ENCODE measurements at places on chromosomes 6 and 20.

- DNase-seq = no peak
These were observed 16.9 kb downstream of the LBP start for GRCh38 chr20:38363004-38363747.

GRCh38 chr6:16205377-16206144 lies 32.8 kb upstream of the GMPR start:
- DNase-seq = no peak

DNA sequence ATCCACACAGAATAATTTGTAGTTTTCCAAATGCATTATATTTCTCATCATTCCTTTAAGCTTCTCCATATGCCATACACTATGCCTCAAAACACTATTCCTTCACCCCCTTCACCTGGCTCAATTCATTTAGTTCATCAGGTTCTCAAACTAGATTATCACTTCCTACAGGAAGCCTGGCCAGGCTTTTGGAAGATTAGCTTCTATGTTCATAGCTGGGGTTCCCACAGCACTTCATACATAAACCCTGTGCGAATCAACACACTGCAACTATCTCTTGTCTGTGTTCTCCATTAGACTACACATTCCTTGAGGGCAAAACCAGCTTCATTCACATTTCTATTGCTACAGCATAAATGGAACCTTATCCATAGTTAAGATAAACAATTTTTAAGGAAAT lies 40.5 kb upstream of the PLN start:
- no peak for DNase-seq

DNA sequence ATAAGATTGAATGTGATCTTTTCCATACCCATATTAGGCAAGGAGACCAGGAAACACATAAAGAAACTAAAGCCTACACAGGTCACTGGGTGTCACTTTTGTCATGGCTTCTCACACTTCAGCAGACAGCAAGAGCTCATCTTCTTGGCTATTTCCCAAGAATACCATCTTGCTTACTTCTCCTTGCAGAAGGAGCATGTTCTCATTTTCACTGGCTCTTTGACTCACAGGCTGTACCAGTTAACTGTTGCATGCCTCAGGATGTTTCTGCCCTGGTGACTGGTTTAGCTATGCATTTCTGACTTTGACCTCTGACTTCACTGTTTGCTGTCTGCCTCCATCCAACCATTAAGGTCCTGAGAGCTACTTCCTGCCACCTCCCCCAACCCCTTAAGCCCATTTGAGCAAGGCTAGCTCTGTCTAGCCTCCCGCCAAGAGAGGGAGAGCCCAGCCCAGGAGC lies 40.3 kb upstream of the OGFRL1 start:
- DNase-seq = peak; percentile 59
